ENCODE measurements at places on chromosomes 4 and X.

DNA sequence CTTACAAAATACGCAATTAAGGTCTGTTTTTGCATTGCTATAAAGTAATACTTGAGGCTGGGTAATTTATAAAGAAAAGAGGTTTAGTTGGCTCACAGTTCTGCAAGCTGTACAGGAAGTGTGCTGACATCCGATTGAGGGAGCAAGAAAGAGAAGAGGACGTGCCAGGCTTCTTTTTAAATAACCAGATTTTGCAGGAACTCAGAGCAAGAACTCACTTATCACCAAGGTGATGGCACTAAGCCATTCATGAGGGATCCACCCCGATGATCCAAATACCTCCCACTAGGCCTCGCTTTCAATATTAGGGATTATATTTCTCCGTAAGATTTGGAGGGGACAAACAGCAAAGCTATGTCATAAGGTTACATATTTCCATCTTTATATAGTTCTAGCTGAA lies 456.7 kb downstream of the GLUD2 start:
- no peak for DNase-seq

DNA sequence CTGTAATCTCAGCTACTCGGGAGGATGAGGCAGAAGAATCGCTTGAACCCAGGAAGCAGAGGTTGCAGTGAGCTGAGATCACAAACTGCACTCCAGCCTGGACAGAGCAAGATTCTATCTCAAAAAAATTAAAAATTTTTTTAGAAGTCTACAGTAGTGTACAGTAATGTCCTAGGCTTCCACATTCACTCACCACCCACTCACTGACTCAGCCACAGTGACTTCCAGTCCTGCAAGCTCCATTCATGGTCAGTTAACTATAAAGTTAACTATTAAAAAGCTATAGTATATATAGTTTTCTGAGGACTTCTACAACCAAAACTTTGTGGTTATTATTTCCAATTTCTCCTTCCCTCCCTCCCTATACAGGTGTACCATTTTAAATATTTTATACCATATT lies 34.7 kb upstream of the NEUROG2 start:
- DNase-seq, result peak; percentile 26

DNA sequence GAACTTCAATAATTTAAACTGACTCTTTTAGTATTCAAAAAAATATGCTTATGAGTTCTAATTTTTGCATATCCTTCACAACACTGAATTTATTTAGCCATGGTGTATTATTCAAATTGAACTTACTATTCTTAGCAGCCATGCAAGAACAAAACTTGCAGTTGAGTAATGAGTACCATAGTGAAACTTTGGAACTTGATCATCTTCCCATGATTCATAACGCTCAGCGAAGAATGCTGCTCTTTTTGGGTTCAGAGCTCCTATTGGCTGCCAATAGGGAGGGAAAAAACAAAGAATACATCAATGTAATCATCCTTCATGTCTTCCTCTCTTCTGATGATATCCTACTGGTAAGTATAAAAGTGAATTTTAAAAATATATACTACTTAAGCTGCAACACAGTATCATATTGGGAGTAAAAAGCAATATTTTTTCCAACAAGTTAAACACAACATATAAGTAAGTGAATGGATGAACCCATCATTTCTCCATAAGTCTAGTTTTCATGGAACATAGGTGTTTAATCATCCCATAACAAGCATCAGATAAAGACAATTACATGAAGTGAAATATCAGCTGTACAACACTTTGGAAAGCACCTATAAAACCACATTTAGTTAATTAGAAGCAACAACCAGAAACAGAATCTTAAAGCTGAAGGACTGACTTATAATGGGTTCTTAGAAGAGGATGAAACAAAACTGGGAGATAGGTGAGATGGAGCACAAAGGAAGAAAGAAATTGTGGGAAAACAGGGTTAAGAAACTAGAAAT lies 145.2 kb upstream of the MAB21L2 start:
- no peak for DNase-seq

- peak; percentile 27 for DNase-seq
These were observed 297.9 kb upstream of the CTSO start for GRCh38 chr4:156251373-156252065.

DNA sequence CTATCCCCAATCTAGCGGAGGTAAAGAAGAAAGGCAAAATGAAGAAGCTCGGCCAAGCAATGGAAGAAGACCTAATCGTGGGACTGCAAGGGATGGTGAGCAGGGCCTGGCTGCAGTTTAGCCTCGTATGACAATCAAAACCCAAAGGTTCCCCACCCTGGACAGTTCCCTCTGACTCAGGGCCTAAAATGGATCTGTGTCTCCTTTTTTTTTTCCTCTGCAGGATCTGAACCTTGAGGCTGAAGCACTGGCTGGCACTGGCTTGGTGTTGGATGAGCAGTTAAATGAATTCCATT lies 986 bp downstream of the HDAC6 start:
- DNase-seq, result no peak

DNA sequence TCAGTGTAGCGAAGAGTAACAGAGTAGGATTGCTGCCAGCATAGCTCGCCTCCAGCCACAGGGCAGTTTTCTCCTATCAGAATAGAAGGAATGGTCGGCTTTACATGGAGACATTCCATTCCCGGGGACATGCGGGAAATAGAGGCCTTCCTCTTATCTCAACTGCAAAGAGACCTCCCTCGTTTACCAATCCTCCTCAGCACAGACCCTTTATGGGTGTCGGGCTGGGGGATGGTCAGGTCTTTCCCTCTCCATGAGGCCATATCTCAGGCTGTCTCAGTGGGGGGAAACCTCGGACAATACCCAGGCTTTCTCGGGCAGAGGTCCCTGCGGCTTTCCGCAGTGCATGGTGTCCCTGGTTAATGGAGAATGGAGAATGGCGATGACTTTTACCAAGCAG lies 285.0 kb downstream of the ASMT start:
- no peak for DNase-seq

DNA sequence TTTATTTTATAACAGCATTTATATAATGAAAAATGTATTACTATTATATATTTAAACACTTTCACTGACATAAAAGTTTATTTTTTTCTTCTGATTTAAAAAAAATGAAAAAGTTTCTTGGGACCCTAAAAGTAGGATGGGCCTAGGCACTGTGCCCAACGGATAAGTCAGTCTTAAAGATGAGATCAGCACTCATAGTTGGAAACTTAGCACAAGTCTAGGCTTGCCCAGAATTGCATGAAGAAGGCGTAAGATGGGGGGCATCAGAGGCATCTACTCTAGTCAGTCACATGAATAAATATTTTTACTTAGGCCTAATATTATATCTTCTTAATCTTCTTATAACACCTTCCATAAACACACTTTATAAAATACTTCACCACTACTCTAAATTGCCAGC lies 306.7 kb upstream of the GRID2 start:
- DNase-seq, result no peak

GRCh38 chr4:145230726-145231125 lies 50.3 kb upstream of the OTUD4 start:
- peak; percentile 84 for DNase-seq

DNA sequence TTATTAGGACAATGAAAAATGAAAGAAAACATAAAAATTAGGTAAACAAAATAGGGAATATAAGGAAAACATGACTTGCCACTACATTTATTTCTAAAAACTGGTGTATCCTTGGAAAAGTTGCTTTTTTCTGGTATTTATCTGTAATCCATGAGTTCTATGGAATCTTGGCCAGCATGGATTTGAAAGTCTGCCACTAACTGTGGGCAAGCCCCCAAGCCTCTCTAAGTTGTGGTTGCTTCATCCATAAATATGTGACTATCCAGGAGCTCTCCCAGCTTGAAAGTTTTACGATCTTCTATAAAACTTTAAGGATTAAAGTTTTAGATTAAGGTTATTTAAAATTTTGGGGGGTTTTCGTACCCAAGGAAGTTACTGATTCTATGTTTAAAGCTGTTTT lies 21.8 kb downstream of the RPS6KA3 start:
- DNase-seq, result peak; percentile 65

- no peak for DNase-seq
These were observed 1.6 kb downstream of the NAT8L start for GRCh38 chr4:2060611-2061185.

- no peak for DNase-seq
These were observed 246.7 kb upstream of the TLL1 start for GRCh38 chr4:165626316-165626715.

- peak; percentile 33 for DNase-seq
These were observed at the start of gene NDUFC1 for GRCh38 chr4:139301821-139302611. TSS of gene NDUFC1 (minus strand) at chr4:139302477. CDS start at chr4:139295798, 6,679 bp downstream.

DNA sequence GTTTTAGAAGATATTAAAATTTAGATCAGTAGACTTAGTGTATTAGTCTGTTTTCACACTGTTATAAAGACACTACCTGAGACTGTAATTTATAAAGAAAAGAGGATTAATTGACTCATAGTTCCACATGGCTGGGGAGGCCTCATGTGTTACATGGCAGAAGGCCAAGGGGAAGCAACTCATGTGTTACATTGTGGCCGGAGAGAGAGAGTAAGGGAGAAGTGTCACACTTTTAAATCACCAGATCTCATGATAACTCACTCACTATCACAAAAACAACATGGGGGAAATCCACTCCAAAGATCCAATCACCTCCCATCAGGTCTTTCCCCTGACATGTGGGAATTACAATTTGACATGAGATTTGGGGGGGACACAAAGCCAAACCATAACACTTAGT lies 1159.7 kb upstream of the PCDH7 start:
- no peak for DNase-seq

DNA sequence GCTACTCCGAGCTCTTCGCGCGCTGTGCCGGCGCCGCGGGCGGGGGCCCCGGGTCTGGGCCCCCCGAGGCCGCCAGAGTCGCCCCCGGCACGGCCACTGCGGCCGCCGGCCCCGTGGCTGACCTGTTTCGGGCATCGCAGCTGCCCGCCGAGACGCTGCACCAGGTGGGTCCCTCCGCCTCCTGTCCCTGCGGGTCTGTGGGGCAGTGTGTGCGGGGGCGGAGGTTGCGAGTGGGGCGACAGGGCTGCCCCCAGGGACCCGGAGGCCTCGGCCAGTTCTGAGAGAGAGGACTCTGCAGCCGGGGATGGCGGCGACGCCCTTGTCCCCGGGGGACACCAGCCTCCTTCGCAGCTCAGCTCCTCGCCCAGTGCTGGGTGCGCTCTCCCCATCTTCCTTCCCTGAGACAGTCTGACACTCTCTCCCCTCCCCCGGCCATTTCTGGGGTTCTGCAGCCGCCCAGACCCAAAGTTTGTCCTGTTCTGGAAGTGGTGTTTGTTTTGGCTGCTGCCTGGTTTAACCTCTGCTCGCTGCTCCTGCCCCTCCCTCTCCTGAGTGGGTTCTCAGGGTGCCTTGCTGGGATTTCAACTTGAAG lies 609 bp downstream of the REPS2 start:
- DNase-seq, result no peak

DNA sequence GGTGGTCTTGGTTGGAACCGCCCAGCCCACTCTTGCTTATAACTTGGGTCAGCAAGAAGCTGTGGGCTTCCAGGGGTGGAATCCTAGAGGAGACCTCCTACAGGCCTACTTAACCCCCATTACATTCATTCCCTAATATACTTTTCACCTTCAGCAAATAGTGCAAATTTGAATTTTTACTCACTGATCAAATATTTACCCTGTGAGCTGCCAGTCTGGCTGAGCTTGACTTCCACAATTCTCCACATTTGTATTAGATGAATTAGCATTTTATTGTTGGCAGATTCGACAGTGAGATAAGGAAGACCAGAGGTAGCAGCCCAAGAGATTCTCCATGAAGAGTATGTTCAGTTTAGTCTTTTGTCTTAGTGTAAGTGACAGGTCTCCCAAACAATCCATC lies 199.6 kb downstream of the BCOR start:
- DNase-seq, result no peak

DNA sequence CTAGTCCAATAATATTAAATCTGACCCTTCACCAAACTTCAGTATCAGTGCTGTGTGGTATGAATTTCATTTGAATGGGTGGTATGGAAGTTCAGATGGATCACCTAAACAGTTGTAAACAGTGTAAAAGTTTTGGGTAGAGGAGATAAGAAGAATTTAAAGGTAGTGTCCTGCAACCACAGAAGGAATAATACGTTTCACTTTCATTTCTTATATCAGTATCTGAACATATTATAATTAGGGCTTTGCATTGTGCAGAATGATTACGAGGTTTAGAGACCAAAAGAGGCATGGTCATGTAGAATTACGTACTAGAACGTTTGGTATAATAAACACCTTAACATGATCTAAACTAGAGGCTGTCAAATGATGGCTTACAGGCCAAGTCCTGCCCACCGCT lies 116.1 kb downstream of the PDLIM5 start:
- DNase-seq, result no peak

GRCh38 chrX:149296092-149296491 lies 209.0 kb downstream of the IDS start:
- DNase-seq, result no peak

- DNase-seq, result no peak
These were observed 89.3 kb downstream of the FRMPD4 start for GRCh38 chrX:12227412-12228041.

DNA sequence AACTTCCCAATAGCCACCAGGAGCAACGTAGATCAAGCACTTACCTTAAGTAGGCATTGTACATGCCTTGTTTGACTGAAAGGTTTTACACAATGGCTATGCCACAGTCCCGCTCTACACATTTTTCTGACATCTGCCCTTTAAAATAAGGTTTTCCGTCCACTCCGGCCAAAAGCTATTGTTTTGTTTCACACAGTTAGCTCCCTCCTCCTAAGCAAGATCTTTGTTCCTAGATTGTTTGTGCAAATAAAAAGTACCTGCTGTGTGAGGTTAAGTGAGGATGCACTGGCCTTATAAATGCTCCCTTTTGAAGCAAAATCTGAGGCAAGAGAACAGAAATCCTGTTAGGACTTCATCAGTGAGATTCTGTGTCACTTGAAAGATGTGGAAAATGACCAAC lies 11.8 kb downstream of the SCD5 start:
- DNase-seq, result no peak

DNA sequence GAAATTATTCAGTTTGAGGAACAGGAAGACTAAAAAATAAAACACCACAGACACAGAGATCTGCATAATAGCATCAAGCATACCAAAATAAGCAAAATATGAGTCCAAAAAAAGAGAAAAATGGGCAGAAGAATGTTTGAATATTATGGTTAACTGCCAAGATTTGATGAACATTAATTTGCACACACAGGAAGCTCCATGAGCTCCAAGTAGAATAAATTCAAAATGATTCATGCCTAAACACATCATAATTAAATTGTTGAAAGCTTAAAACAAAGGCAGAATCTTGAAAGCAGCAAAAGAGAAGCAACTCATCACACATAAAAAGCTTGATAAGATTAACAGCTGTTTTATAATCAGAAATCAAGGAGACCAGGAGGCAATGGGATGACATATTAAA lies 156.6 kb upstream of the ARSJ start:
- DNase-seq, result peak; percentile 59

- peak; percentile 91 for DNase-seq
These were observed 831.2 kb downstream of the CCSER1 start for GRCh38 chr4:90958256-90958895.

DNA sequence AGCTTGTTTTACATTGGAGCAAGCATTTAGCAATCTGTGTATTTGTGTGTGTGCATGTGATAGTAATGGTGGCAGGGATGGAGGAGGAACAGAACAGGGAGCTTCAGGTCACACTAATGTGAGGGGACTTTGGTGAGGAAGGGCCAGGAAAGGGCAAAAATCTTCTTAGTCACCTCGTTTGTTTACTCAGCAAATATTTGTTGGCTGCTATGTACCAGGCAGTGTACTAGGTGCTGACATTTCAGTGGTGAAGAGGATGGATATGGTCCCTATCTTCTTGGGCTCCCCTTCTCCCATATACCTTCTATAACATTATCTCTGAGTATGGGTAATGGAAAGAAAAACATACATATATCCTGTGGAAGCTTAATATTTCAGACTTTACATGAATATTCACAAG lies 48.5 kb upstream of the HDAC8 start:
- DNase-seq, result no peak

- no peak for DNase-seq
These were observed 21.8 kb upstream of the AREG start for GRCh38 chr4:74423104-74423503.

- DNase-seq, result no peak
These were observed 37.7 kb downstream of the ACE2 start for GRCh38 chrX:15563056-15563455.
